ENCODE measurements at places on chromosomes 7 and 10. TPM values are rescaled to one million over a fixed set of nuclear protein-coding genes. Genes with fewer than 3 reads are reported as not detected.
A peak's percentile ranks its signal among the peaks of the same experiment; 100 is the strongest.

PPIA gene
- total RNA-seq, result 1,721 TPM

KLF14 gene
- not detected for total RNA-seq

ADARB2 gene
- total RNA-seq, result 54.9 TPM

TBC1D12 gene
- 9.3 TPM for total RNA-seq

ADAP1 gene
- 1.7 TPM for total RNA-seq

CFAP70 gene
- total RNA-seq, result 1.7 TPM

CCDC3 gene
- total RNA-seq, result 26.1 TPM

GTF2I gene
- 312 TPM for total RNA-seq

C10orf90 gene
- not detected for total RNA-seq

OR2A12 gene
- total RNA-seq, result not detected

TRIM50 gene
- total RNA-seq, result 0.54 TPM

GIMAP5 gene
- 220 TPM for total RNA-seq

SPDYE2B gene
- not detected for total RNA-seq

FAM170B gene
- not detected for total RNA-seq

HOXA4 gene
- 0.31 TPM for total RNA-seq

BRI3 gene
- 300 TPM for total RNA-seq

AGMO gene
- total RNA-seq, result not detected

GRCh38 chr10:119221666-119222065 is 14.3 kb downstream of the GRK5 start:
- no peak for DNase-seq

DNA sequence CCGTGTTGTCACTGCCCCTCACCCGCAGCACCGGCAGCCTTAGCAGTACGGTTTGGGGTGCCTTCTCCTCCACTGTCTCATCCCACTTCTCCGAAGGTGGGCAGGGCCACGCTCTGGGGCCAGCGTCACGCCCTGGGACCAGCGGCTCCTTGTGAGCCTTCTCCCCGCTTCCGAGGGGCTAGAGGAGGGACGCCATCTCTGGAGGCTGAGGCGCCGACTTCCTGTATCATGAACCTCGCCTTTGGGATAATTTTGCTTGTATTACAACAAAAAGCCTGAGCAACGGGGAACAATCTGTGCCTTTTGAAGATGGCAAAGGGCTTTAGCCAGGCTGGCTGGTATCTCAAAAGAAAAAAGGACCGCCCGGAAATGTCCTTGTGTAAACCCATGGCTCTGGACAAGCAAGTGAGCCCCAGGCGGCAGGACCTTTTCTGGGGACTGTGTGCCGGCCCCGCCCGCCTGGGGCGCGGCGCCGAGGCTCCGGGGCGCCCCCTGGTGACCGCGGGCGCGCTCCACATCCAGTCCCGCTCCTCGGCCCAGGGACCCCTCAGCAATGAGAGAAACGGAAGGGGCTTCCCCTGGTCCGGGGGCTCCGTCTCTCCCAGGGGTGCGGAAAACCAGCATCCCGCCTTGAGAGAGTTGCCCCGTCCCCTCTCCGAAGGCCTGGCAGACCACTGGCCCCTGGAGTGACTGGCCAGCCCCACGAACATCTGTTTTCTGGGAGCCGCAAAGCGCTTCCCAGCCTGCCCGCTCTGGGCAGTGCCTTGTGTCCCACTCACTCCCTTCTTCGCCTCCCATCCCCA is 3.8 kb downstream of the DEPP1 start:
- peak; percentile 83 for DNase-seq

DNA sequence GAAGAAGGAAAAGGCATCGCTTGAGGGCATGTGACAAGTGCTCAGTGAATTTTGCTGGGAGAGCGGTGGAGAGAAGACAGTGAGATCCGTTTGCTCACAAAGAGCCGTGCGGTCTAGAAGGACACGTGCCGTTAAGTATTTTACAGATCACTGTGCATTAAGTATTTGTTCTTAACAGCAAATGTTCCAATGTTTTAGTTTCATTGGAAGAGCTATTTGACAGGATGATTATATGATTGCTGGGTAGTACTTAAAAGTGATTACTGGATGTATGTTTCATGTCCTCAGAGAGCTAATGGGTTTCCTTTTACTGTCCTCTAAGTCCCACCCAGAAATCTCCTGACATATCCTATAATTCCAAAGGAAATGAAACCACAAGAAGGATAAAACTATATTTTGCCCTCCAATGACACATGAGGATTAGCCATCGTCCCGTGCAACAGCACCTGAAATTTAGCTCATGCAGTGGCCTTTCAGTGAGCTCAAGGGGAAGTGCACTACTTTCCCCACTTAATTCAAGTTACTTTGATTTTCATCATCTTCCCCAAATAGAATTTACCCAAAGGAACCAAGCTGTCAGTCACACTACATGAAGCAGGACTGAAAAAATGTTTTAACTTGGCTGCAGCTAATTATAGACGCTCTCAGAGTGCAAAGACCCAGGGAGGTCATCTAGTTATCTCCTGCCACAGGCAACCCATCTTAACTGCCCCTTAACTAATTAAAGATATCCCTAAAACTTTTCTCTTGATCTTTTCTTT is 80.3 kb downstream of the KLF6 start:
- DNase-seq, result no peak

- no peak for DNase-seq
Measured at GRCh38 chr7:18829858-18830285, 287.6 kb downstream of the TWIST1 start.

DNA sequence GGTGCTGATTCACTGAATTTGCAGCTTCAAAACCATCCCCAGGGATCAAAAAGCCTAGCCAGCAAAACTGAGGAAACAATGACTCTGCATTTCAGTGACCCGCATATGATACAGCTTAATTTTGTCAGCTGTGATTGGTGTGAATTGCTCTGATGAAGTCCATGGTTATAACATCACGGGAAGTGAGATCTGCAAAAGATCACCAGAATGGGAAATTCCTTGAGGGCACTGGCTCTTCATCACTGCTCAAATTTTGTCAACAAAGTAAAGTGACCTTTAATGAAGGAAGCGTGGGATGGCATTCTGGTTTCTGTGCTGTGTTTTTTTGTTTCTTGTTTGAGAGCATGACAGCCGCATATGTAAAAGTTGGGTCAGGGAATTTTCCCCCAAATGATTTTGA is 745.9 kb downstream of the GATA3 start:
- no peak for DNase-seq

DNA sequence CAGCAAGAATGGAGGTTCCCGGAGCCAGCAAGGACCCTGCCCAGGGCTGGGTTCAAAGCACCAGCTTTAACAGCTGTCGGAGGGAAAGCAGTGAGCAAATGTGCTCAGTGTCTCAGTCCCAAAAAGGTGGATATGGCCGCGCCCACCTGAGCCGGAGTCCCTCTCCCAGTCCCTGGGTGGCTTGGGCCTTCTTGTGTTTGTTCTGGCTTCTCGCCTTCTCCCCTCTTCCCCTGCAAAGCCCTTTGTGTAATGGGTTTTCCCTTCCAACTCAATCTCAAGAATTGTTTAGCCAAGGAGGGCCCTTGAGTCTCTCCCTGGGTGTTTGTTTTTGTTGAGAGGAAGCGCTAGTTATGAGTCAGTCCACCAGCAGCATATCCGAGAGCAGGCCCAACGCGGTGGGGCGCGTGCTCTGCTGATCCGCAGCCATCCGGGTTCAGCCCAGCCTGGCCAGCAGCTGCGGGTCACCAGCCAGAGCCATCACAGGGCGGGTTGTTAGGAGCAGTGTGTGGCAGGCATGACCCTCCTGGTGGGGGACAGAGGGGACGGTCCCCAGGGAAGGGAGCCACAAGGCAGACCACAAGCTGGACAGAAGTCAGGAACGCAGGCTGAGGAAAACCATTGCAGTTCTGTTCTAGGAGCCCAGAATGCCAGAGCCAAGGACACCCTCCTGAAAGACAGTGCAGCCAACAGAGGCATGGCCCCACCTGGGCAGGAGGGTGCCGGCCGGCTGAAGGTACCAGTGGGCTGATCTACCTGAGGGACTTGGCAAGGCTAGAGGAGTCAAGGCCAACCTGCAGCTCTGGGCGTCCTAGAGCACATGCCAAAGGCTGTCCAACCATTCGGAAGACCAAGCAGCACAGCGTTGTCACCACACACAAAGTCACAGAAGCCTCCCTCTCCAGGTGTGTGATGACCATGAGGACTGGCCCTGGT is 21.3 kb downstream of the CALML3 start:
- no peak for DNase-seq

GRCh38 chr7:3128857-3129490 is 85.3 kb upstream of the CARD11 start:
- DNase-seq, result no peak

DNA sequence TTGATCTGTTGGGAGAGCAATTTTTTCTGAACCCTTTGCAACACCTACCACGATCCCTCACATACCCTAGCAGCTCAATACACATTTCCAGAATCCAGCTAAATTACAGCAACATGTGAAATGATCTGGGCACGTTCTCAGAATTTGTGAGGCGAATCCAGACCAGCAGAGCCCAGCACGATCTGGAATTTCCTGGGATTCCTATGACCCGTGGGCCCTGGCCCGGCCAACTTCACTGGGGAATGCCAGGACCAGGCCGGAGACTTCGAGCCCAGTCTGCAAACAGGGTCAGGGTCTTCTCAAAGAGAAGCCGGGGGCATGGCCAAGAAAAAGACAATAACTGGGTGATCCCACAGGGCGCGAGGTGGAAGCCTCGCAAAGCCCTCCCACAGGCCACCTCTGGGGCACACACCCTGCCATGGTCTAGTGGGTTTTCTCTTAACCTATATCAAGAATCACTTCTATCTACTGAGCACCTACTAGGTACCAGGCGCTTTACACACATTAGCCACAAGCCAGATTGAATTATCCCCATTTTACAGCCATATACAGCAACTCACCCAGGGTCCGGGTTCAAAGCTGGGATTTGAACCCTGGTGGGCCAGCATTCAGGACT is 33.8 kb downstream of the FAM53B start:
- DNase-seq, result no peak

GRCh38 chr7:158395780-158396278 is 191.8 kb downstream of the PTPRN2 start:
- DNase-seq, result no peak

DNA sequence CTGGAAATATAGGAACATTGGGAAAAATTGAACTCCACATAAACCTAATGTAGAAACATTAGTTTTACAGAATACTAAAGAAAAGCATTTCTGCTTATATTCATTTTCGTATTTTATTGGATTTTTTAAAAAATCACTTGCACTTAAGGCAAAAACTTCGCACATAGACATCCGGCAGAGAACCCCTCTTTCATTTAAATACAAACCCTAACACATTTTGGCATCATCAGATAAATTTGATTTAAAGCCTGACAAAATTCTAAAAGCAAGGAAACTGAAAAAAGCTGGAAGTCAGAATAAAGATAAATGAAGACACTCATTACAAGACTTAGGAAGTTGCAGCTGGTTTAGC is 396 bp upstream of the EXOC4 start:
- DNase-seq, result no peak

GRCh38 chr7:148698397-148699023 is at the start of gene CUL1:
Gene CUL1, plus strand, starts transcription at chr7:148698903. Its CDS starts 31,220 bp downstream, at chr7:148730123.
- peak; percentile 70 for DNase-seq

DNA sequence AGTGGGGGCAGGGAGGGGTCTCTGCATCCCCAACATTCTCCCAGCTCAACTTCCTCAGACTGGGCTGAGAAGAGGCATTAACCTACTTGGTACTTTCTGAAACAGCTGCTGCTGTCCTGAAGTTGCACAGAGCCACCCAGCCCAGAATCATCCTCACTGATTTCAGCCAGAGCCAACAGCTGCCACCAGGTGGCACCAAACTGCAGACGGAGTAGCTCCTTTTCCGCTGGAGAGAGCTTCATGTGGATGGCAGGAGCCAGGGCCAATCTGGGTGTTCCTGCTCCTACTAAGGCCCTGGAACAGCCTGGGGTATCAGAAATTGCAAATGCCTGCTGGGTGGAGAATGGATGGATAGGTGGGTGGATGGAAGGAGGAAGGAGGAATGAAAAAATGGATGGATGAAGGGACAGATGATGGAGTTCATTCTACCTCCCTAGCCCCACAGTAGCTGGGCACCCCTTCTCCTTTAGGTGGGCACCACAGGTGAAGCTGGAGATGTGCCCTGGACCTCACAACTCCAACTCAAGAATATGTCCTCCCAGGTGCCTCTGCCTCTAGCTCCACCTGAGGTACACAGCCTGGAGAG is 11.8 kb upstream of the DRGX start:
- DNase-seq, result peak; percentile 92

DNA sequence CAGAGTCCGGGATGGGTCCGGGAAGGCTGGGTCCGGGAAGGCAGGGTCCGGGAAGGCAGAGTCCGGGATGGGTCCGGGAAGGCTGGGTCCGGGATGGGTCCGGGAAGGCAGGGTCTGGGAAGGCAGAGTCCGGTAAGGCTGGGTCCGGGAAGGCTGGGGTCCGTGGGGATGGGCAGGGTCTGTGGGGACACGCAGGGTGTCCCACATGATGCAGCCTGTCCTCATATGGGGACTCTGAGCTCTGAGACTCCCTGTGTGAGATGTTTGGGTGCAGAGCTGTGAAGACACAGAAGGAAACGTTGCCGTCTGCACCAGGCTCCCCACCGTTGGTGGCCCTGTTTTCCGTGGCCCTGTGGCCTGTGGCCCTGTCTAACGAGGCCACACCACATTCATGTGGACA is 45.7 kb upstream of the ADGRA1 start:
- no peak for DNase-seq

DNA sequence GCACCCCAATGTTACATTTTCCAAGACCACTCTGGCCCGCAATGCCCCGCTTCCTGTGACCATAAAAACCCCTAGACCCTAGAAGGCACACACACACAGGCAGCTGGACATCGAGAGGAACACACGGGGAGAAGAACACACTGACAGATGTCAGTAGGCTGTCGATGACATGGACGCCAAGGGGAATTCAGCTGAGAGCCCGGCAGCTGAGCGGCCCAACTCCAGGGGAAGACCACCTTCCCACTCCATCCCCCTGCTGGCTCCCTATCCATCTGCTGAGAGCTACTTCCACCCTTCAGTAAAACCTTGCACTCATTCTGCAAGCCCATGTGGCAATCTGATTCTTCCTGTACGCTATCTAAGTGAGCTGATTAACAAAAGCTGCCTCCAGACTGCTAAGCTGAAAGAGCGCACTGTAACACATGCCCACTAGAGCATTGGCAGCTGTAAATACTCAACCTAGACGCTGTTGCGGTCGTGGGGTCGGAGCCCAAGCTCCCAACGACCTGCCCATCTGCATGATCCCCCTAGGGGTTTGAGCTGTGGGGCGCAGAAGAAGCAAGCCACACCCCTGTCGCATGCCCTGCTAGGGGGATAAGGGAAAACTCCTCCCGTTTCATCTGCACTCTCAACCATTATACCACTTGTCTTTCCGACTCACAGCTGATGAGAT is 843.6 kb upstream of the POT1 start:
- no peak for DNase-seq

DNA sequence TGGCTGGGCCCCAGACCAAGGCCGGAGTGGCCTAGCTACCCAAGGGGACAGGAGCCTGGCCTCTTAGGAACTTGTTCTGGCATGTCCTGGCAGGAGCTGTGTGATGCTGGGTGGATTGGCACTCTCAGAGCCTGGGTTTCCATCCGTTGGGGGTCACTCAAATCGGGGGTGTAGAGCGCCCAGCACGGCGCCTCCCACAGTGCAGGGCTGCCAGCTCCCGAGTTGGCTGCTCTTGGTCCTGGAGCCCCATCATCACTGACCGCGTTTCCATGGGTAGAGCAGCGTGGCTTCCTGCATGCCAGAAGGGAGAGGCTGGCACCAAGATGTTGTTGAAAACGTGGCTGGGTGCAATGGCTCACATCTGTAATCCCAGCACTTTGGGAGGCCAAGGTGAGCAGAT is 70.3 kb downstream of the UNCX start:
- no peak for DNase-seq

- no peak for DNase-seq
Measured at GRCh38 chr7:64996305-64996704, 5.5 kb upstream of the ZNF117 start.
